ENCODE measurements at places on chromosomes 4 and X.

- no peak overlapping the region for H3K27ac ChIP-seq
- H3K27me3 ChIP-seq = peaks cover 69% of the 10 kb centered on the region
- H3K4me1 ChIP-seq = no peaks in the 10 kb centered on the region
- DNase-seq = no peak
- H3K4me3 ChIP-seq = no peak overlapping the region
Observed at GRCh38 chr4:153773236-153773690, 13.4 kb upstream of the RNF175 start.

DNA sequence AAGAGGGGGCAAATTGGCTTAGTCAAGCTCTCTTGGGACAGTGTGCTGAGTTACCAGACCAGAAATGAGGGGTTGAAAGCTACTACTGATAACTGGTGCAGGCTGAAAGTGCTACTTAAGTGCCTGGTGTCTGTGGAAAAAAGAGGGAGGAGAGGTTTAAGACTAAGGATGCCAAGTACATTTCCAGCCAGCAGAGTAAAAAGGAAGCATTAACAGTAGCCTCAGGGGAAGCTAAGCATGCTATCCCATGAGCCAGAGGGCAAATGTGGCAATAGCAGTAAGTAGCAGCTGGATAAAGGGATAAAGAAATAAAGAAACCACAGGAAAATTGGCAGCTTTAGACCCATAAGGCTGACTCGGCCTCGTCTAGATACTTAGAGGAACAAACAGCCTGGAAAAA, 196.3 kb upstream of the MAB21L2 start:
- H3K27ac ChIP-seq = peak overlapping the region; percentile 1
- no peak for DNase-seq
- H3K4me1 ChIP-seq = peaks cover 5% of the 10 kb centered on the region
- H3K4me3 ChIP-seq = no peak overlapping the region
- H3K36me3 ChIP-seq = peaks cover 3% of the 10 kb centered on the region

GRCh38 chr4:87717276-87718031, 67.4 kb downstream of the DMP1 start:
- H3K27ac ChIP-seq = no peak overlapping the region
- no peaks in the 10 kb centered on the region for H3K36me3 ChIP-seq
- H3K27me3 ChIP-seq = no peaks in the 10 kb centered on the region
- DNase-seq = no peak
- H3K4me1 ChIP-seq = no peaks in the 10 kb centered on the region

DNA sequence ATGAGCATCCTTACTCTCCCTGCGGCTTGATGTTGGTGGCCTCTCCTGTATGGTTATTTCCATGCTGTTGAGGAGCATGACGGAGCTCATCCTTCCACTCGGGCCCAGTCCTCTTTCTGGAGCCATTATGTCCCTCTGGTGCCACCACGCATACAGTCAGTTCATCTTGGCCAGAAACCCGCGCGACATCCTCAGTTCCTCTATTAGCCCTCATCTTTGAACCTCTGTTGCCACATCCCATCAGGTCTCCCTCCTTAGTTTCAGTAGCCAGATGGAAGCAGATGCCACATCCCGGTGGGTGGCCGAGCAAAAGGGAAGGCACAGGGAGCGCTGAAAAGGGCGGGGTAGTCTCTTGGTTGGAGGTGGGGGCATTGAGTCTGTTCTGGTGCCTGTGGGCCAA, 4.6 kb downstream of the LOC101059915 start:
- DNase-seq = no peak
- no peaks in the 10 kb centered on the region for H3K27me3 ChIP-seq
- H3K36me3 ChIP-seq = peaks cover 1% of the 10 kb centered on the region
- H3K4me1 ChIP-seq = peaks cover 9% of the 10 kb centered on the region
- H3K4me3 ChIP-seq = no peak overlapping the region
- H3K27ac ChIP-seq = no peak overlapping the region

GRCh38 chr4:100936661-100937375, 410.5 kb downstream of the PPP3CA start:
- no peak for DNase-seq
- no peak overlapping the region for H3K4me3 ChIP-seq
- no peaks in the 10 kb centered on the region for H3K36me3 ChIP-seq
- H3K4me1 ChIP-seq = peaks cover 16% of the 10 kb centered on the region
- no peak overlapping the region for H3K27ac ChIP-seq
- H3K27me3 ChIP-seq = no peaks in the 10 kb centered on the region

DNA sequence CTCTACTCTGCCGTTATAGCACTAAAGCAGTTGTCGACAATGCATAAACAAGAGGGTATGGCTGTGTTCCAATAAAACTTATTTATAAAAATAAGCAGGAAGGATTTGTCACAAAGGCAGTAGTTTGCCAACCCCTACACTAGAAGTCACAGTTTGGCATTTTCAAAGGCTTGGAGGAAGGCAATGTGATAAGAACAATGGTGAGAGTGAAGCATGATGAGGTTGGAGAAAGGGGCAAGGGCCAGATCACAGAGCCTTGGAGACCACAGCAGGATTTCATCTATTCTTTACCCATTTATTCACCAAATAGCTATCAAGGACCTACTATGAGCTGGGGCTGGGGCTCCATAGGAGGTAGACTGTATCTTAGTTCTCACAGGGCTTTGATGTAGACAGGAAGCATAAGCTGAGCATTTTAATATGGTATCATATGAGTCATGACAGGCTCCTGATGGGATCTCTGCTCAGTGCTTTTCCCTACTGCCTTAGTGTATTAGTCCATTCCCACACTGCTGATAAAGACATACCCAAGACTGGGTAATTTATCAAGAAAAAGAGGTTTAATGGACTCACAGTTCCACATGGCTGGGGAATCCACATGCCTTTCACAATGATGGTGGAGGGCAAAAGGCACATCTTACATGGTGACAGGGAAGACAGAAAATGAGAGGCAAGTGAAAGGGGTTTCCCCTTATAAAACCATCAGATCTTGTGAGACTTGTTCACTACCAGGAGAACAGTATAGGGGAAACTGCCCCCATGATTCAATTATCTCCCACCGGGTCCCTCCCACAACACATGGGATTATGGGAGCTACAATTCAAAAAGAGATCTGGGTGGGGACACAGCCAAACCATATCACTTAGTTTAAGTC, 58.9 kb downstream of the PPM1K start:
- no peaks in the 10 kb centered on the region for H3K27me3 ChIP-seq
- no peak overlapping the region for H3K4me3 ChIP-seq
- DNase-seq = no peak
- H3K36me3 ChIP-seq = no peaks in the 10 kb centered on the region
- H3K27ac ChIP-seq = no peak overlapping the region
